ENCODE measurements at places on chromosomes 5 and 9.
A peak's percentile ranks its signal among the peaks of the same experiment; 100 is the strongest.

- DNase-seq: no peak
These were observed 5.4 kb upstream of the PITX1 start for GRCh38 chr5:135039271-135040033.

DNA sequence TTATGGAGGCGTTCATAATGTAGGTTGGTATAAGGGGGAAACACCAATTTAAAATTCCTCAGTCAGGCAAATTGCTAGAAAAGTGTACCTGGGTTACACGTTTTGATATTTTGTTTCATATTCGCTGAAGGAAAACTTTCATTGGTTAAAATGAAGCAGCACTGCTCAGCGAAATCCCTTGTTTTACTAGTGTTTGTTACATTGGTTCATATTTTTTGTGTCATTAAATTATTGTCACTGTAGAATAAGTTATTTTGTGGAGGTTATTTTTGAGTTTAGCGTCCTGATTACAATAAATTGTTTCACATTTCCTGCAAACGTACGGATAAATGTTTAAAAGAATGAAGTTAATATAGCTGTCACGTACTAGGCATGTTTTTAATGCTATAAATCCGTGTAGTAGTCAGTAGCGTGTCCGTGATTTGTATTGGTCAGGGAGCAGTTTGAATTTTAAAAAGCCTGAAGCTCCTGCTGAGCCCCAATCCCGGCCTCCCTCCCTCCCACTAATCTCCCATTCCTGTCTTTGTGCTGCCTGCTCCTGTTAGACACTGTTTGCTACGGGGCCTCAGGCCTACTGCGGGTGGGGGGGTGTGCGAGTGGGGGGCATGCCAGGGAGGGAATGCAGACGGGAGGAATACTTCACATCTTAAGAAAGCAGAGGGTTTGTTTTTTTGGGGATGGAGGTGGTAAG is 2.0 kb downstream of the NIPBL start:
- DNase-seq: no peak

DNA sequence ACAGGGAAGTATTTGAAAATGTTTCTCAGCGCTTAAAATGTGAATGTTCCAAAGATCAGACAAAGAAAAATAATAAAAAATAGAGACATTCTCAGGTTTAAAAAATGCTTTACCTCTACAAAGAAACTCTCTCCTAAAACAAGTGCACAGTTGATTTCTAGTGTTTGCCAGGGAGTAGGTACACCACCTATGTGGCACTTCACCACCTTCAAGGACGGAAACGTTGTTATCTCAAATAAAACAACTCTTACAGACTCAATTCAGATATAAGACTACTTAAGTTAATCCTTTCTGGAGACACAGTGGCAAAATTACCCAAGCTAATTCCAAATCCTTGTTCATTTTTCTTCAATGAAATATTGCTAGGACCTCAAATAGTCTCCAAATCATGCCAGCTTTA is 286.4 kb upstream of the ISL1 start:
- no peak for DNase-seq

- DNase-seq: no peak
These were observed 43.9 kb downstream of the CRB2 start for GRCh38 chr9:123399803-123400378.

DNA sequence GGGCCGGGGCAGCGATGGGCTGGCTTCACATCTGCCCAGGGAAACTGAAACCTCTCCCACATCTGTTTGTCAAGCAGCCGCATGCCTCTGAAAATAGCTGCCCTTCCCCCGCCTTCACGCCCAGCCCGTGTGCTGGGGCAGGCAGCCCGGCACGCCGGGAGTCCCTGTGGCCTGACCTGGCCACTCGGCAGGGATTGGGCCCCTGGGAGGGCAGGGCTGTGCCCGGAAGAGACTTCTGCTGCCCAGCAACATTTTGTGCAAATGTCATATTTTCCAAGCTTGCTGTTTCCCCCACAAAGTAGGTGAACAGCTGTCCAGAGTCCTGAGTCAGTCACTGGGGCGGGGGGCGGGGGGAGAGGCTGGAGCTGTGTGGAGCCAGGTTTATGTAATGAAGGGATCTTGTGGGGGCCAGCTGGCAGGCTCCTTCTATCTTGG is 8.2 kb downstream of the COL27A1 start:
- DNase-seq: no peak

GRCh38 chr9:123697686-123698085 is 232.2 kb downstream of the DENND1A start:
- DNase-seq: no peak

DNA sequence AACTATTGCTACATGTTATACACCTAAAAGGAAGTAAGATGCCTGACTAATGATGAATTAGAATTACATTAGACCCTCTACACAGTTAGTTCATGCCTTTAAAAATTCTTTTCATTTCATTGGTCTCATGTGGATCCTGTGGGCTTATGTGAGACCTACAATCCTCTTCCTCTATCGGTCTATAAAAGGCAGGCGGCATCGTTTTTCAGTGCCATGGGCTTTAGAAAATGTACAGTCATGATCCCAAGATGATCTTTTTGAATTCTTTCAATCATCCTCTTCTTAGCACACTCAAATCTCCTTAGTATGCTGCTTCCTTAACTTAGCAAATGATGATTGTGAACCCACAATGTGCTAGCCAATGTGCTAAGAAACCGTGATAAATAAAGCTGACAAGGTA is 193.9 kb downstream of the ZNF608 start:
- no peak for DNase-seq

- no peak for DNase-seq
These were observed 119.1 kb downstream of the SLIT3 start for GRCh38 chr5:169181814-169182213.

DNA sequence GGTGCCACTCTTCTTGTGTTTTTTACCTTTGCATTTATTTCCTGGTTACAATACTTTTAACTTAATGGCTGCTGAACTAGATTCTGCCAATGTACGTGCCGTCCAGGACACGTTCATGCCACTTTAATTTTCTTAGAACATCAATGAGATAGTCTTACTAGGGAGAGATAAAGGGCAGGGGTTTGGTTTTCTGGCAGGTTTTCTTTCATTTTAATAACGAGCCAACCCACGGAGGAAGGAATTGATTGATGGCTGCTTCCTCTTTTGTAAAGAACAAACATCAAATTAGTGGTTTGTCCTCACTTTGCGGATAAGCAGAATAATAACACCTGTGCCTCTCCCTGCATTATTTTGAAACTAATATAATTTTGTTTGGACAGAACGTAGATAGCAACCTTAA is 135.7 kb downstream of the DOCK8 start:
- DNase-seq: no peak

DNA sequence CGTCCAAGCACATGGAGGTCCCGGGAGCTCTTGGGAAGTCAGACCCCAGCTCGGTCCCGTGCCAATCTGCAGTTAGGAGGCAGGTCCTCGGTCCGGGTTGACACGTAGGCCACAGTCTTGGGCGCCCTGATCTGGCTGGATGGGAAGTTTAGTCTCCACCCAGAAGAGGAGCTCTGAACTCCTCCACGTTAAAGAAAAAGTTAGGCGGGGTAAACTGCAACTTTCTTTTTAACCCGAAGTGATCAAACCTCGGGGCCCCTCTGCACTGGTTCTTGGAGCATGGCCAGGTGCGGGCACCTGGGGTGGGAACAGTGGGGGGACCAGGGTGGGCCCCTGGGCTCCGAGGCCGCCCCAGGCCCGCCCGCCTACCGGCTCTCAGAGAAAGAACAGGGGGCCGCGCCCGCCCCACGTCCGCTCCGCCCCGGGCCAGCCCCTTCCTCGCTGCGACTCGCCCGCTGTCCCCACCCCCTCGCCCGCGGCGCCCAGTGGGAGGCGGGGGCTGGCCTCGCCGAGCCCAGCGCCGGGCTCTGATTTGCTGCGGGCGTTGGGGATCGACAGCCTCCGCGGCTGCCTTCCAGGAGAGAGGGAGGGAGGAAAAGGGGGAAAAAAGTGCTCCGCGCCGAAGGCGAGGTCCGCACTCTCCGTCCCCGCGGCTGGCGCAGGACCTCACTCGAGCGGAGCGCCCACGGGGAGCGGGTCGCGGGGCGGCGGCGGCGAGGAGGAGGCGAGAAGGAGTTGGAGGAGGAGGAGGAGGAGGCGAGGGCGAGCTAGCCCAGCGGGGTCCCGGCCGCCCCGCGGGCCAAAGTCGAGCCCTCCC is at the start of gene COL5A1:
COL5A1 (plus strand) TSS at position 631 of the 817 bp plus-strand sequence. CDS start 385 bp downstream, outside the sequence.
- peak; percentile 24 for DNase-seq

- DNase-seq: no peak
These were observed 192.9 kb downstream of the FBXL7 start for GRCh38 chr5:15692706-15693381.

GRCh38 chr9:91839926-91840465 is 110.0 kb downstream of the ROR2 start:
- DNase-seq: no peak

- DNase-seq: no peak
These were observed 47.1 kb upstream of the RICTOR start for GRCh38 chr5:39121315-39121714.

DNA sequence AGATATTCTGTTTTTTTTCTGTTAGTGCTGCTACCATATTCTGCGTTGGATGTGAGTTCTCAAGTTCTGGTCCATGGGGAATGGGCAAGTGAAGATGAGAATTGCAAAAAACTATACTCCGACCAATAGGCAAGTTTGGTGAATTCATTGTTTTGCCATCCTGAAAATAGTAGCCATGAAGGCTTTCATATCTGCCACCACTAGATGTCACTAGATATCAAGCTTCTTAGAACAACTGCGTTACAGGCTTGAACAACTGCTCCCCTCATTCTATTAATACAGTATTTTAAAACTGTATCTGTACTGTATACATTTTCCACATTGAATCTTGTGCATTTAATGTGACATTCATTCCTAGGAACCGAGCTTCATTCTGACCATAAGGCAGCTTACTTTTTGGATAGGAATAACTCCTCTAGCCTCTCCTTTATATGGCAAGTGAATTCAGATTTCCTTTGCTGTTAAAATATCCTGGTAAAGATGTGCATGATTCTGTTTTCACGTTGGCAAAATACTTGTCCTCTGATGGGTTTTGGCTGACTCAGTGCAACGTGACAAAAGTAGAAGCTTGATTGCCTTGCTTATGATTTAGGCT is 163.6 kb downstream of the SREK1 start:
- no peak for DNase-seq

DNA sequence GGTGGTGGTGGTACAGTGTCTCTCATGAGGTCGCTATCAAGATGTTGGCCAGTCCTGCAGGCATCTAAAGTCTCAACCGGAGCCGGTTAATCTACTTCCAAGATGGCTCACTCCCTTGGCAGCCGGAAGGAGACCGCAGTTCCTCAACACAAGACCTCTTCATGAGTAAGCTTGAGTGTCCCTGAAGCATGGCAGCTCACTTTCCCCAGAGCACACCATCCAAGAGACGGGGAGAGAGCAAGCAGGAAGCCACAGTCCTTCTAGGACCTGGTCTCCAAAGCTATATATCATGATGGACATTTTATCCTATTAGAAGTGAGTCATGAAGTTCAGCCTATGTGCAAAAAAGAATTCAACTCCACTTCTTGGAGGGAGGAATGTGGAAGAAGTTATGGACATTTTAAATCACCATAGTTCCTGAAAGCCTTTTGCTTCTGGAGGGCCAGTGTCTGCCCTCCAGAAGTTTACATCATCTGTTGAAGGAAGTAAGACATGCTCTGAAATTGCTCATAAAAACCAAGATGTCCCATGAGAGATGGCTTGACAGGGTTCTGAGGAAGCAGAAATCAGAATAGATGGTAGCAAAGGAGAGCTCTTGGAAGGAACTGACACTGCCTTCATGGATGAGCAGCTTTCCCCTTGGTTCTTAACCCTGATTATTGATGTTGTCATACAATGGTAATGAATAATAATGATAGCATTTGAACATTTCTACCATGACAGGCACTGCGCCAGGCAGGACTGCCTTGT is 21.3 kb downstream of the GALNT10 start:
- DNase-seq: no peak

GRCh38 chr9:137785704-137786161 is 91.8 kb upstream of the CACNA1B start:
- no peak for DNase-seq

GRCh38 chr9:93292288-93292615 is 108.3 kb downstream of the WNK2 start:
- no peak for DNase-seq

DNA sequence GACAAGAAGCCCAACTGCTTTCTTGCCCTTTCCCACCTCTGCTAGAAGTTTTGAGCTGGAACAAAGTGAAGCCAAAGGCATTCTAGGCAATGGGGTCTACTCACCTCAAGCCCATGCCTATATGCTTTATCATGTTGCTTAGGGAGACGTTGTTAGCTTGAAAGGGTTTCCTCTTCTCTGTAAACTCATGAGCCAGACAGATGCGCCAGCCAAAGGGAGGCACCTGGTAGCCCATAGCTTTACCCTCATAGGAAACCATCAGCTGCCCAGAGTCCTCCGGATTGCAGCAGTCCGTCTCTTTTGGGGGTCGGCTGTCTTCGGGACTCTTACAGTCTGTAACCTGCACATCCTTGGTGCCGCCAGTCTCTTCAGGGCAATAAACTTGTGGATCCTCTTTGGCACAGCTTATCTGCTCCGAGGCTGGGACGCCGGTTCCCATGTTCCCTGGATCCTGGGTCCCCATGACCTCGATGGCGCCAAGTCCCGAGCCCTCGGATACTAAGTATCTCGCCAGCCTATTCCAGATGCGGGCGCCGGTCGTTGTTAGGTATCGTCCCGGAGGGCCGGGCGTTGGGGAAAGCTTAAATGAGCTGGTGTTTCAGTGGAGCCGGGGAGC is 678 bp downstream of the GBA2 start:
- no peak for DNase-seq

DNA sequence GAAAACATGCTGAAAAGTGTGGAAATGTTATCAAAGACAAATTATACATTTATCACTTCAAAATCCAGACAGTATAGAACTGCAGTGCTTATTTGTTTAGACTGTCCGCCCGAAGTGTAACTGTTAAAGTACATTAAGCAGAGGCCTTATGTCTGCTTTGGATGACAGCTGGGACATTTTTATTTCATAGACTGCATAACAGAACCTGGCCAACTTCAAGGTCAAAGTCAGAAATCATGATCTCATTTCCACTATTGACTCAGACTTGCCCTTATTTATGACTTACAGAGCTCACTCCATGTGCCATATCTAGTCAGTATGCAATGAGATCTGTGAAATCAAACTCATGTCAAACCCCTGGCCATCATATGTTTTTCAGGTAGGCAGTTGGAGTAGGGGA is 87.7 kb downstream of the RAB3C start:
- no peak for DNase-seq

Data from activated CD8-positive, alpha-beta memory T cell treated with anti-CD3 and anti-CD28 coated beads for 1 hour (primary cell).